Breast epithelium (tissue), 4 donors: ENCODE measurements at places on chromosomes 13 and 19. TPM values are rescaled to one million over a fixed set of nuclear protein-coding genes. Genes with fewer than 3 reads are reported as not detected.

DNA sequence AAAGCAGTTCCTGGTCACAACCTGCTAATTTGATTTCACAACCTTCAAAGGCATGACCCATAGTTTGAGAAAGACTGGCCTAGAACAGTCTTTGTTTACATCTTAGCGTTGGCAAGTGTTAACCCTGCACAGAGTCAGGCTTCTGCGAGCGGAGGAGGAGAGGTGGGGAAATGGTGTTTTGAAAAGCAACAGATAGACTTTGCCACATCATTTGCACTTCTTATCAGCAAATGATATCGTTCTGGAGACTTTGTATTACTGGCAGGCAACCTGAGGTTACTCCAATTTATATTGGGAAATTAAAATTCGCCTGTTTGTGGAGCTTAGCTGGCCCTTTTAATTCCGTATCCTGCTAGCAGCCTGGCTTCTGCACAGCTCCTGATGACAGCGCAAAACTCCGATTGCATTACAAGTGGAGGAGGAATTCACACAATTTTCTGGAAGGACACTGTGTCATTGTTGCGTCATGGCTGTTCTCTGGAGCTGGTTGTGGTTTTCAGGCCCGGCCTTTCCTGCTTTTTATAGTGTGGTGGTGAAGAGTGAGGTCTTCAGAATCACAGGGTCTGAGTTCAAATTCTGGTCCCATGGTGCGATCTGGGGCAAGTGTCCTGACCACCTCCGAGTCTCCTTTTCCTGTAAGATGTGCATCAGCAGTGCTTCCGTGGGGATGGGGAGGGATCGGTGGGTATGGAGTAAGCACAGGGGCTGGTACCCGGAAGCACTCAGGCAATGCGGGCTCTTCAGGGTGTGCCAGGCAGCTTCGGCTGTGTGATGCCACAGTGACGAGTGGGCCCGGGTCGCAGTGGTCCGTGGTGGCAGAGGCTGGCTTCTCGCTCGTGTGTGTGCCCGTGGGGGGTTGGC lies 49.1 kb upstream of the EHD2 start:
- DNase-seq: peak; percentile 66

- no peak for DNase-seq
Observed at GRCh38 chr13:97254816-97255215, 32.7 kb downstream of the MBNL2 start.

DNA sequence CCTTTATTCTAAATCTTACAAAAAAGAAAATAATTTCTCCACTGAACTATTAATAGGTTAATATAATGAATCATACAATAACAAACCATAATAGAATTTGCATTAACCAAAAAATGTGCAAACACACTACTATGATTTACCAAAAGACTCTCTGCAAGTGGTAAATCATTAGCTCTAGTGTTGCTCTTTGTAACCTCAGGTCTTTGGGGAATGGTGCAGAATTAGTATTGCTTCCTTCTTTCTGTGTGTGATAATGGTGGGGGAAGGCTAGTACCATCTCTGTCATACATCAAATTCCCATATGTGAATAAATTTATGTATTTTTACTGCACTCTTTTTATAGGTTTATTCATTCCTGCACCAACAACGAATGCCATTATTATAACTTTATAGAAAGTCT lies 105.1 kb downstream of the COG6 start:
- no peak for DNase-seq

DNA sequence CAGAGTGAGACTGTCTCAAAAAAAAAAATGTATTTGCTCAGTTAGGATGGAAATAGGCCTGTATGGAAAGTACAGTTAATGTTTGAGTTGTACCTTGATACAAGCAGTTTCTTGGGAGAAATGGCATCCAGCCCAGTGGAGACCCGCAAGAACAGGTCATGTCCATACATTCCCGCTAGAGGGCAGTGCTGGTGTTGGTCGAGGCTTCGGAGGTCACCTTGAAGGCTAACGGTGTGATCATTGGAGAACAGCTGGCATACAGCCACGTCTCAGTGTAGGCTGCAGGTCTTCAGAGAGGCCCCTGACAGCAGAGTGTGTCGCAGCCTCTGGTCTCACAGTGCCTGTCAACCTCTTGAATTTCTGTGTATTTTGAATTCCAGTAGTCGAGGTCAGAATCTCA lies 7.5 kb downstream of the ZNF610 start:
- no peak for DNase-seq

GRCh38 chr19:39987167-39987566 lies 9.7 kb upstream of the ZNF546 start:
- DNase-seq: no peak

DNA sequence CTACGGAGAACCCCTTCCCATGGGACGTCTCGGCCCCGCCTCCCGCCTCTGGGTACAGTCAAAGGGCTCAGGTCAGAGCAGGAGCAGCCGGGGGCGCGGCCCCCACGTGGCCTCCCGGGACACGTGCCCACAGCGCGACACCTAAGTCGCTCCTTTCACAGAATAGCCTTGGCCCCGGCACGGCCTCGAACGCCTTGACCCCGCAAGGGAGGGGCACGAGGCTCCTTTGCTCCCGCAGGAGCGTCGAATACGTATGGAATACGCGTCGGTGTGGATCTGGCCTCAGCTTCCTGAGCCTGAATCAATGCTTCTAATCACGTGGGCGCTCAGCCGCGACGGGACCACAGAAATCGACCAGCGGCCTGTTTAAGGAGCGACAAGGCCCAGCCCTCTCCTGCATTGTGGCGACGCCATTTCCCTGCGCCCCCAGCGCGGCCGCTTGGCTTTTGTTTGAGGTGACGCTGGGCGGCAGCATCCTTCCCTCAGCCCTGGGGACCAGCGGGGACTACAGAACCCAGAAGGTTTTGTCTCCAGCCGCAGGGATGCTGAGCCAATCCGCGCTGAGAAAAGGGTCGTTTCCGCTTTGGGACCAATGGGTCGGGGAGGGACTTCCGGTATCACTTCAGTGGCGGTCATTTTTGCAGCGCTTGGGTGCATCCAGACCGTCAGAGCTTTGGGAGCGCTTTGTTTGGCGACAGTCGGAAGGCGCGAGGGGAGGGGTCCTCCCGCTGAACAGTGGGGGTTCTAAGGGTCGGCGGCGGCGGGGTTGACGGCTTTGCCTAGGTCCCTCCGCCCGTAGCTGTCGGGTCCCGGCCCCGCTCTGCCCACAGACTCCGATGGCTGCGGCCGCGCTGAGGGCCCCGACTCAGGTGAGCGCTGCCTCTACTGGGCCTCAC lies at the start of gene ZIK1:
ZIK1 (plus strand) TSS at position 625 of the 896 bp plus-strand sequence; CDS start at position 837, 212 bp downstream.
- DNase-seq: peak; percentile 85

DNA sequence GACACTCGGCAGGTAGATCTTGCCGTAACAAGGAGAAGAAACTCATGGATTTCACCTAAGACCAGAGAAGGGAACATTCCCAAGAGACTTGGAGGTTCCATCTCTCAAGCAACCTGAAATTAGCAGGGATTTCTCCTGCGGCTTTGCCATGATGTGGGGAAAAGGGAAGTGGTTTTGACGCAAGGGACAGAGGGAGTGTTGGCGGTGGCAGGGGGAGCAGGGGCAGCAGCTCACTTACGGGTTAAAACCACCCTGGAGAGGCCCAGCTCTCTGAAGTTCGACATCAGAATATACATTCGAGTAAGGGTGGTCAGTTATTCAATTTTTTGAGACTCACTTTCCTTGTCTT lies 76.1 kb upstream of the POMP start:
- DNase-seq: no peak

GRCh38 chr13:29801737-29802305 lies 48.6 kb downstream of the UBL3 start:
- DNase-seq: no peak

DNA sequence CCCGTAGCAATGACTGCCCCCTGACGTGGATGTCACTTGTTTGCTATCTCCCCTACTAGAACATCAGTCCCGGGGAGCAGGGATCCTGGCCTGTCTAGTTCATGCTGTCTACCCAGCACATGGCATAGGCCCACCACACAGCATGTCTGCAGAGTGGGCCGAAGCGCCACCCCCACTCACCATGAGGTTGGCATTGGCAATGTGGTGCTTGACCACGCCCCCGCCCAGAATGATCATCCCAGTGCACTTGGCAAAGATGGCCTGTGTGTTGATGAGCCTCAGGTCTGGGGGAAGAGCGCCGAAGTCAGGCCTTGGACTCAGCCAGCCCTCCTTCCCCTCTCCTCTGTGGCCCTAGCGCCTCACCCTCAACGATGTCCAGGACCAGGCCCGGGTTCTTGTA lies 4.8 kb downstream of the DHPS start:
- no peak for DNase-seq

DNA sequence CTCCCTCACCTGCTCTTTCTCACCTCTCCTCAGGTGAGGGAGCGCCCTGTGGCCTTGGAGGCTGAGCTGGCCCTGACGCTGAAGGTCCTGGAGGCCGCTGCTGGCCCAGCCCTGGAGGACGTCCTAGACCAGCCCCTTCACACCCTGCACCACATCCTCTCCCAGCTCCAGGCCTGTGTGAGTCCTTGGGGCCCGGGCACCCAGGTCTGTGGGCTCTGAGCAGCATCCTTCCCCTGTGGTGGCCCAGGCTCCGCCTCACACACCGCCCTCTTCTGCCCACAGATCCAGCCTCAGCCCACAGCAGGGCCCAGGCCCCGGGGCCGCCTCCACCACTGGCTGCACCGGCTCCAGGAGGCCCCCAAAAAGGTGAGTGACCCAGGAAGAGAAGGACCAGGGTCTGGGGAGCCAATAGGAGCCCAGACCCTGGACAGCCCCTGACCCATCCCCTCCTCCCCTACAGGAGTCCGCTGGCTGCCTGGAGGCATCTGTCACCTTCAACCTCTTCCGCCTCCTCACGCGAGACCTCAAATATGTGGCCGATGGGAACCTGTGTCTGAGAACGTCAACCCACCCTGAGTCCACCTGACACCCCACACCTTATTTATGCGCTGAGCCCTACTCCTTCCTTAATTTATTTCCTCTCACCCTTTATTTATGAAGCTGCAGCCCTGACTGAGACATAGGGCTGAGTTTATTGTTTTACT lies 1.9 kb downstream of the IFNL1 start:
- no peak for DNase-seq

GRCh38 chr13:86788616-86789015 lies 882.6 kb upstream of the SLITRK5 start:
- no peak for DNase-seq

DNA sequence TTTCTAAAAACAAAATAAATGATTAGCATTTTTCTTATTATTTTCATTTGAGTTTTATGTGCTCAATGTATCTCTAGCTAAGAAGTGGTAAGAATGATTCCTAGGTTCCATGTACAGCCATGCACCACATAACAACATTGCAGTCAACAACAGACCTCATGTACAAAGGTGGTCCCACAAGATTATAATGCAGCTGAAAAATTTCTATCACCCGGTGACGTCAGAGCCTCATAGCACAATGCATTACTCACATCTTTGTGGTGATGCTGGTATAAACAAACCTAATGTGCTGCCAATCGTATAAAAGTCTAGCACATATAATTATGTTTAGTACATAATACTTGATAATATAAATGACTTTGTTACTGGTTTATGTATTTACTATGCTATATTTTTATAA lies 120.5 kb downstream of the SLC7A1 start:
- DNase-seq: no peak

GRCh38 chr19:44204772-44205171 lies 7.6 kb upstream of the ZNF227 start:
- no peak for DNase-seq

DNA sequence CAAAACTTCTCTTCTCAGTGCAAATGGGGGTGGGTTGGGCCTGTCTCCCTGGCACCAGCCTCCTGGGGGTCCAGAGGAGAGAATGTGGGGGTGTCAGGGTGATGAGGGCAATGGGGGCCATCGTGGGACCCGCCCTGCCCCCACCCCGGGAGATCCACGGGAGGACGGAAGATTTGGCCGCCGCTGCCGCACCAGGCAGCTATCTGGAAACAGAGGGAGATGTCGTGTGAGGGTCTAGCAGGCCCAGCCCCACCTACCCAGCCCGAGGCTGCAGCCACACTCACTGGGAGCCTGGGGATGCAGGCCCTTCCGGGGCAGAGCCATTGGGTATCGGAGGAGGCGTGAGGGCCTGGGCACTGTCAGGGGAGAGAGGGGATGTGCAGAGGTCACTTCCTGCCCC lies 1.8 kb upstream of the TMEM86B start:
- DNase-seq: no peak

DNA sequence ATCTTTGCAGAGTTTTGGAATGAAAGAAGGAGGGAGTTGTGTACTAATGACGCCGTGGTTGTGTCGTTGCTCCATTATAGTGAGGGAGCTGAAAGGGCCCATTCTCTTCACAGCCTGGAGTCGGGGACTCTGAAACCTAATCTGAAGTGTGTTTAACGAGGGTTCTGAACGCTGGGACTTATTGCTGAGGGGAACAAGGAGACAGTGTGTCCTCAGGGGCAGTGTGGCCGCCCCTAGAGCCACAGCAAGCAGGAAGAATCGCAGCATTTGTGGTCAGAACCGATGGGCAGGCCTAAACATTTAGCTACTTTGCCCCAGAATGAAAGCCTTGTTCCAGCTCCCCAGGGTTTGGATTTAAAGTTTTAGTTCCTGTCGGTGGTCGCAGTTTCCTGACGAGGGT lies 156.4 kb upstream of the RNF113B start:
- no peak for DNase-seq

DNA sequence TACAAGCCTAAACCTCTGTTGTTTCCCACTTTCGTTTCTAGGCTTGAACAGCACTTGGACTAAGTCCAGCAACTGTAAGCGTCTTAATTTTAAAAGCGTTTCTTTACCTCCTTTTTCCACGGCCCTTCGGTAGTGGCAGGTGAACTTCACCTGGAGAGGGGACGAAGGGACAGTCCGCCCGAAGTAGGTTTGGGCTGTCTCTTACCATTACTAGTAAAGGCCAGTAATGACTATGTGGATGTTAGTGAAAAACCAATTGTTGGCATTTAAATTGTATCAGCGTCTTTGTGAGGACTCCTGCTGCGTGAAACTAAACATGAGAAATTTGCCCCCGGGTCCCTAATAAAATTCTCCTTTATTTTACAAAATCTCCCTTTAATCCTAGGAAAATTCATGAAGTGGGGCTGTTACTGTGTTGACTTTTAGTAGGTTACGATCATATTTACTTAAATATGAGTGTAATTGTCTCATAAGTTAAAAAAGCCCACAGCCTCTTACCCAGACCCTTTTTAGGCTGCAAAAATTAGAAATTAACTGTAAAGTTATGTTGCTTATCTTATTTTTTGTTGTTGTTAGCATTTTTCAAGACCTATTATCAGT lies 983 bp downstream of the ITM2B start:
- DNase-seq: no peak

- no peak for DNase-seq
Observed at GRCh38 chr19:2479556-2480194, 3.7 kb downstream of the GADD45B start.

GRCh38 chr13:20231839-20232555 lies at the start of gene GJB6:
Gene GJB6 (minus strand): TSS chr13:20232319. CDS start chr13:20223480, 8,839 bp downstream.
- DNase-seq: no peak

GRCh38 chr13:55727683-55728082 lies 1413.0 kb upstream of the PRR20A start:
- DNase-seq: no peak

- DNase-seq: no peak
Observed at GRCh38 chr19:5561559-5561958, 6.2 kb downstream of the TINCR start.

Gene FDX2
- 14.7 TPM for total RNA-seq

Gene ICAM5
- 0.64 TPM for total RNA-seq

Gene RFPL4AL1
- total RNA-seq: not detected

Gene ADPRHL1
- 2.7 TPM for total RNA-seq

Gene ZNF563
- total RNA-seq: 5.2 TPM

Gene POU4F1
- total RNA-seq: not detected

Gene CEACAM19
- 4.9 TPM for total RNA-seq

Gene SLC15A1
- not detected for total RNA-seq

Gene LMTK3
- total RNA-seq: not detected

Gene CYP4F3
- total RNA-seq: 0.16 TPM

Gene OLFM4
- total RNA-seq: 1.9 TPM

Gene PIN1
- 71.3 TPM for total RNA-seq

Gene ZNF256
- 7.5 TPM for total RNA-seq
